ENCODE measurements at places on chromosomes 16 and 17. TPM values are rescaled to one million over a fixed set of nuclear protein-coding genes. Genes with fewer than 3 reads are reported as not detected.

The KRTAP3-2 gene
- polyA plus RNA-seq: not detected

The TEX14 gene
- 0.25 TPM for polyA plus RNA-seq

The OMG gene
- polyA plus RNA-seq: 0.50 TPM

The KRT222 gene
- not detected for polyA plus RNA-seq

The SCNN1B gene
- polyA plus RNA-seq: not detected
